ENCODE measurements at places on chromosomes 2 and 18.

GRCh38 chr2:45789317-45789716, 137.8 kb downstream of the PRKCE start:
- DNase-seq: no peak

DNA sequence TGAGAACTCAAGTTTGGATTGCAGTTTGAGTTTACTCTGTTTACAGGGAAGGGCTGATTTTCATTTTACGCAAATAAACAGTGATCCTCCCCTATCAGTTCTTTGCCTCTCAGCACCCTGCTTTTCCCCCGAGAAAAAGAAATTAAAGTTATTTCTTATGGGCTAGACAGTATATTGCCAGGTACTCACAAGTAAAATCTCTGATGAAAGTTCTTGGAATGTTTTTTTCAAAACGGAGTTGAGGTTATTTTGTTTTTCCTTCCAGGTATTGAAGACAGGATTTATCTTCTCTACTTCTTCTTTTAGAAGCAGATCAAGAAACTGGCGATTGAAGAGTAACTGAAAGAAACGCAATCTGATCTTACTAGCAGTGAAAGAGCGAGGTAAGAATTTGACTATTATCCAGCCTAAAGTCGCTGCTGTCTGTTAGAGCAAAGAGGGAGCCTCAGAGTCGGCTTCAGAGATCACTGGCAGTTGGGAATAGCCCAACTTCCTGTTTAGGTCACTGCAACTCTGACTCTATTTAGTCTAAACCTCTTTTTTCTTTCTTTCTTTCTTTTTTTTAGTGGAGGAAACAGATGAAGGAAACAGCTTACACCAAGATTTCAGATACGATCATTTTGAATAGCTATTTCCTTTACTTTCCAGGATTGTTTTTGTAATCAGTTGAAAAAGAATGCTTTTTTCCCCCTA, at the start of gene TFPI:
Gene TFPI, minus strand, starts transcription at position 425 of the 693 bp plus-strand sequence. CDS start 50,667 bp downstream, outside the sequence.
- DNase-seq: peak; percentile 71

DNA sequence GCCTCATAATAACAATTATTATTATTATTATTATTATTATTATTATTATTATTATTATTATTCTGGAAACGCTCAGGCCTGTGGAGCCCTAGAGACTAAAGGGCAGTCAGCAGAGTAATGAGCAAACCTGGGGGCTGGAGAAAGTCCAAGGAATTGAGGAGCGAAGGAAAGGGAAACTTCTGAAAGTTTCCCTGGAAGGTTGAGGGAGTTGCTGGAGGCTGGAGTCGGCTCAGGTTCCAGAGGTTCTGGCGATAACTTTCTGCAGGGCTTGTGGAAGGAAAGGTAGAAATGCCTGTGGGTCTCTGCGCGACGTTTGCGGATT, 9.2 kb downstream of the POU3F3 start:
- no peak for DNase-seq

- DNase-seq: peak; percentile 79
Observed at GRCh38 chr18:74652392-74652988, 54.8 kb downstream of the ZNF407 start.

DNA sequence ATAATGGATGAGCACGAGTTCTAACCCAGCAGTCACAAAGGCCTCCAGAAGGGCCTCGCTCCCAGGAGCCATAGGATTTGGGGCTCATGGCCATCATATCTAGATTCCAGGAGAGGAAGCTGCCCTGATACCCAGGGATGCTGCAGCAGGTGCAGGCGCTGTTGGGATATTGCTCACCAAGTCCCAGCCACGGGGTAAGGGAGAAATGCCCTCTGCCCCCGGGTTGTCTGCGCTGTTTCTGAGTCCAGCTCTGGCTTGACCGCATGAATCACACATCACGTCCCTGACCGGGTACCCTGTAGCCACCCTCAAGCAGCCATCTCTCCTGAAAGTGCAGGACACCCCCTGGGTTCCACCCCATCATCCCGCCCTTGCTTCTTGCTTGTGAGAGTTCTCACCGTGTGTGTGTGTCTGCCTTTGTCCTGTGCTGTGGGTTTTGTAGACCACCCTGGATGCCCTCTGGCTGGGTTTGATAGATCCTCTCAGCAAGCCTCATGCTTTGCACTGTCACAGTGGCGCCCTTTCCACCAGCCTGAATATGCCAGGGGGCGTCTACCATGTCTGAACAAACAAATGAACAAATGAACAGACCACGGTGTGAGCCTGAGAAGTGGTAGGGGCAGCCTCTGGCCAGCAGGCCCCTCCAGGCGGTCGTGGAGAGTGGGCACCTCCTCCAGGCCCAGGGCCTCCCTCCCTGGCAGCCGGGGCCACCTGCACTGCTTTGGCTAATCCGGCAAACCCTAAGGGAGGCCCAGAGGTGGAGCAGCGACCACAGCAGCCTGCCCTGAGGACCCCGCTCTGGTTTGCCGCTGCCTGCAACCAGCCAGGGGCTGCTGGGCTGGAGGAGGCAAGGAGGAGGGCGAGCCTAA, 32.1 kb downstream of the ADRA2B start:
- DNase-seq: no peak

DNA sequence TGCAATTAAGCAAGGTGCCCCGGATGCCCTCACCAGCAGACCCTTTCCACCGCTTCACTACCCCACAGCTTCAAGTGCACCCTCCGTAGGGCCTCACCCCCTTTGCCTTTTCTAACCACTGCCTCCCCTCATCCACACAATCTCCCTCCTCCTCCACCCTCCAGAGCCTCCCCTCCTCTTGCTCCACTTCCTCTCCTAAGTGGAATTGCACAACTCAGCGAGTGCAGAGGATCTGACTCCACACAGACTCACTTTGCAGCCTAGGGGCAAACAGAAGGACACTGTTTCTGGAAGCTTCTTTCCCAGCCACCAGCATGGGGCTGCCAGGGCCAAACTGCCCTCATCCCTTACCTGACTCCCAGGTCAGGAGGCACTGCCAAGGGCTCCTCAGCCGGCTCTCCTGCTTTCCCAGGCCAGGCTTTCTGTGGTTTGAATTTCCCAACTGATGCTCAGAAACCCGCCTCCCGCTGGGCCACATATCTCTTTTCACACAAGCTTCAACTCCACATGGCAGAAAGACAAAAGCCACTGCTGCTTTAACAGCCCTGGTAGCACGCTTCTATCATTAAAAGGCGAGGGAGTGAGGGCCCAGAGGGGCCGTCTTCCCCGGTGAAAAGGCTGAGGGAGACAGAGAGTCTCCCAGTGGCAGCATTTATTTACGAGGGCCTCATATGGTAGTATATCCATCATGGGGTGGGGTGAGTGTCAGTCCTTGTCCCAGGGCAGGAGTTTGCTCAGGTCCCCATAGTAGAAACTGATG, 74.7 kb upstream of the MGAT4A start:
- DNase-seq: no peak

Data from dermis microvascular lymphatic vessel endothelial cell (primary cell).